ENCODE measurements at places on chromosomes 7 and 10. TPM values are rescaled to one million over a fixed set of nuclear protein-coding genes. Genes with fewer than 3 reads are reported as not detected.

DNA sequence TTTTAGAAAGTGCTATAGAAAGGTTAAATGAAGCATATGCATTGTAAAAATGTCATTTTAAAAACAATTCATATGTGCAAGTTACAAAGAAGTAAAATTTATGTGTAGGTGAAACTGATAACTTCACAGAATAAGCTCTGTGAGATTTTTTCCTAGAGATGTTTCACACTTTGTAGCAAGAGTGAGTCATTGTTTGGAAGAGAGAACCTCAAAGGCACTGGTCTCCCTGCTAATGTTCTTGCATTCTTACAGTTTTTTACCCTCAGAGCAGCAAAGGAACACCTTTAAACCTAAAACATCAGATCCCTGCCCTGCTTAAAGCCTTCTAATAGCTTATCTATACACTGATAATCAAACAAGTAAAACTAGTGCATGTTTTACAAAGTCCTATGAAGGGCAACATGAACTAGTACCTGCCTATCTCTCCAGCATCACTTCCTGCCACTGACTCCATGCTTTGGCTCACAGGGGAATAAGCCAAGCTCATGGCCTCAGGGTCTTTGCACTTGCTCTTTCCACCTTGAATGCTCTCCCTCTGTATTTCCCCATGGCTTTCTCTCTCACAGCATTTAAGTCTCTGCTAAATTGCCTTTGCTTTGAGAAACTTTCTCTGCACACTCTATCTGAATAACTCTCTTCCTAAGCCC, 997.0 kb downstream of the GATA3 start:
- DNase-seq = peak; percentile 4
- H3K4me1 ChIP-seq = no peaks in the 10 kb centered on the region
- no peak overlapping the region for H3K27ac ChIP-seq
- H3K4me3 ChIP-seq = no peak overlapping the region
- H3K36me3 ChIP-seq = no peaks in the 10 kb centered on the region

- no peak for DNase-seq
- H3K27me3 ChIP-seq = no peaks in the 10 kb centered on the region
- no peak overlapping the region for H3K4me3 ChIP-seq
- no peaks in the 10 kb centered on the region for H3K4me1 ChIP-seq
- H3K27ac ChIP-seq = no peak overlapping the region
Observed at GRCh38 chr7:4613846-4614548, 68.1 kb upstream of the FOXK1 start.

GRCh38 chr10:51358227-51358626, 283.9 kb downstream of the PRKG1 start:
- no peaks in the 10 kb centered on the region for H3K4me1 ChIP-seq
- H3K36me3 ChIP-seq = no peaks in the 10 kb centered on the region
- H3K27ac ChIP-seq = no peak overlapping the region
- no peak for DNase-seq

- H3K36me3 ChIP-seq = no peaks in the 10 kb centered on the region
- H3K4me1 ChIP-seq = no peaks in the 10 kb centered on the region
- no peak overlapping the region for H3K4me3 ChIP-seq
- DNase-seq = no peak
- H3K27ac ChIP-seq = no peak overlapping the region
Observed at GRCh38 chr10:113506476-113506875, 46.4 kb upstream of the HABP2 start.

GPNMB gene
- not detected for total RNA-seq

DNA sequence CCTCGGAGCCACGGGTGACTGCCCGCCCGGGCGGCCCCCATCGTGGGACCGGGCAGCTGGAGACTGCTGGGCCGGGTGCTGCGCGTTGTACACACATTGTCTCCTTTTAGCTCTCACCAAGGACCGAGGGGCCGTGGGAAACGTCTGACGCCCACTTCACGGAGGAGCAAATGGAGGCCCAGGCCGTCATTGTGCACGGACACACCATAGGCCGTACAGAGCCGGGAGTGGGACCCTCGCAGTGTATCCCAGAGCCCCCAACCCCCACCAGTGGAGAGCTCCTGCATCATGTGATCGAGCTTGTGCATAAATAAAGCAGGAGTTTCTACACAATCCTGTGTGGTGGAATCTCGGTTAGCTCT, 722 bp downstream of the DENND10 start:
- no peaks in the 10 kb centered on the region for H3K27me3 ChIP-seq
- DNase-seq = no peak
- peaks cover 13% of the 10 kb centered on the region for H3K4me1 ChIP-seq
- peaks cover 10% of the 10 kb centered on the region for H3K36me3 ChIP-seq

GRCh38 chr7:77455321-77455720, 39.2 kb upstream of the GSAP start:
- no peaks in the 10 kb centered on the region for H3K36me3 ChIP-seq
- DNase-seq = no peak
- no peak overlapping the region for H3K27ac ChIP-seq
- H3K4me1 ChIP-seq = no peaks in the 10 kb centered on the region
- H3K4me3 ChIP-seq = no peak overlapping the region

MAT1A gene
- total RNA-seq = not detected

- H3K27me3 ChIP-seq = no peaks in the 10 kb centered on the region
- H3K4me1 ChIP-seq = peaks cover 4% of the 10 kb centered on the region
- peaks cover 2% of the 10 kb centered on the region for H3K36me3 ChIP-seq
Observed at GRCh38 chr7:2569421-2569820, 10.6 kb downstream of the IQCE start.

GRCh38 chr7:131948434-131949053, 392.1 kb upstream of the PODXL start:
- no peaks in the 10 kb centered on the region for H3K4me1 ChIP-seq
- H3K4me3 ChIP-seq = no peak overlapping the region
- H3K27me3 ChIP-seq = no peaks in the 10 kb centered on the region
- H3K36me3 ChIP-seq = no peaks in the 10 kb centered on the region

GRCh38 chr7:131602304-131602993, 46.0 kb upstream of the PODXL start:
- H3K27me3 ChIP-seq = no peaks in the 10 kb centered on the region
- H3K4me1 ChIP-seq = no peaks in the 10 kb centered on the region
- H3K27ac ChIP-seq = no peak overlapping the region
- H3K4me3 ChIP-seq = no peak overlapping the region
- H3K36me3 ChIP-seq = no peaks in the 10 kb centered on the region

GRCh38 chr10:44916429-44916828, 5.3 kb downstream of the TMEM72 start:
- H3K4me3 ChIP-seq = no peak overlapping the region
- H3K36me3 ChIP-seq = no peaks in the 10 kb centered on the region
- DNase-seq = no peak

COL13A1 gene
- not detected for total RNA-seq

DNA sequence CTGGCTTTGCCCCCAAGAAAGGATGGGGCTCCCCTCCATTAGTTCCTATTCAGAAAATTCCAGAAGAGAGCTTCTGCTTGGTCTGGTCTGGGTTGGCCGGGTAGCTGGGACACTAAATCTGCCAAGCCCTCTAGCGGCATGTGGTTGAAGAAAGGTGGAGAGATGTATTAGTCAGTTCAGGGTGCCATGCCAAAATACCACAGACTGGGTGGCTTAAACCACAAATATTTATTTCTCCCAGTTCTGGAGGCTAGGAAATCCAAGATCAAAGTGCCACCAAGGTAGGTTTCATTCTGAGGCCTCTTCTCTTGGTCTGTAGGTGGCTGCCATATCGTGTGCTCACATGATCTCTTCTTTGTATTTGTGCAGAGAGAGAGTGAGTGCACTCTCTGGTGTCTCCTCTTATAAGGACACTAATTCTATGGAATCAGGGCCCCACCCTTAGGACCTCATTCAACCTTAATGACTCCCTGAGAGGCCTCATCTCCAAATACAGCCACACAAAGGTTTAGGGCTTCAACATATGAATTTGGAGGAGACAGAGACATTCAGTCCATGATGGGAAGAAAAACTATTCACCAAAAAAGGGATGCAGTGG, 38.7 kb upstream of the MTPAP start:
- H3K4me3 ChIP-seq = no peak overlapping the region
- no peaks in the 10 kb centered on the region for H3K4me1 ChIP-seq
- H3K27ac ChIP-seq = no peak overlapping the region
- DNase-seq = no peak
- H3K27me3 ChIP-seq = no peaks in the 10 kb centered on the region
- no peaks in the 10 kb centered on the region for H3K36me3 ChIP-seq

- H3K4me3 ChIP-seq = peak overlapping the region; percentile 13
- DNase-seq = no peak
- no peak overlapping the region for H3K27ac ChIP-seq
- H3K27me3 ChIP-seq = no peaks in the 10 kb centered on the region
- peaks cover 27% of the 10 kb centered on the region for H3K4me1 ChIP-seq
Observed at GRCh38 chr10:74056050-74056818, 58.3 kb downstream of the VCL start.
